Stimulated activated CD4-positive, alpha-beta T cell treated with anti-CD3 and anti-CD28 coated beads, TNF-alpha, amount 100 ng/mL, for 24 hours (primary cell): ENCODE measurements at places on chromosomes 12 and 14.

DNA sequence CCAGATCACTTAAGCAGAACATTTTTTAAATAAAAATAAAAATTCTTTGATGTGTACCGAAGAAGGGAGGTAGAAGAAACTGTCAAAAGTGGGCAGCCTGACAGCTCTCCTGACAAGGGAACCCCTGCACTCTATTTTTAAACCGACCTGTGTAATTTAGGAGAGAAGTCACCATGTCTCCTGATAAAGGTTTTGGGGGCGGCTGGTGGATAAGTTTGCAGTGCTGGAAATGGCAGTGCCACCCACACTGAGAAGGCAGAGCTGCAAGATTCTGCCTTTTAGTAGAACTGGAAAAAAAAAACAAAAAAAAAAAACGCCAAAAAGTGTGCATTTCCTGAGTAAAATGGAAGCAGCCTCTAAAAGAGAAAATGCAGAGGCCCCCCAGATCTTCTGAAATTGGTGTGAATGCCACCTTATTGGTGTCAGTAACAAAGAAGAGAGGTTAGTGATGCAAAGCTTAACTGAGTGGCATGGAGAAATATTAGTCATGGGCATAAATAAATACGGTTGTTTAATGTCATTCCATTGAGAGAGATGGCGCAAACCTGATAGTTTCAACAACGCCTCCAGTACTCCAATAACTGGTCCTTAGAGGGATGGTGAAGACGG, 24.7 kb downstream of the DUSP6 start:
- no peak for DNase-seq

GRCh38 chr12:47281667-47282171, 202.0 kb upstream of the AMIGO2 start:
- no peak for DNase-seq

- no peak for DNase-seq
These were observed 5.8 kb upstream of the IGF1 start for GRCh38 chr12:102486153-102486552.

DNA sequence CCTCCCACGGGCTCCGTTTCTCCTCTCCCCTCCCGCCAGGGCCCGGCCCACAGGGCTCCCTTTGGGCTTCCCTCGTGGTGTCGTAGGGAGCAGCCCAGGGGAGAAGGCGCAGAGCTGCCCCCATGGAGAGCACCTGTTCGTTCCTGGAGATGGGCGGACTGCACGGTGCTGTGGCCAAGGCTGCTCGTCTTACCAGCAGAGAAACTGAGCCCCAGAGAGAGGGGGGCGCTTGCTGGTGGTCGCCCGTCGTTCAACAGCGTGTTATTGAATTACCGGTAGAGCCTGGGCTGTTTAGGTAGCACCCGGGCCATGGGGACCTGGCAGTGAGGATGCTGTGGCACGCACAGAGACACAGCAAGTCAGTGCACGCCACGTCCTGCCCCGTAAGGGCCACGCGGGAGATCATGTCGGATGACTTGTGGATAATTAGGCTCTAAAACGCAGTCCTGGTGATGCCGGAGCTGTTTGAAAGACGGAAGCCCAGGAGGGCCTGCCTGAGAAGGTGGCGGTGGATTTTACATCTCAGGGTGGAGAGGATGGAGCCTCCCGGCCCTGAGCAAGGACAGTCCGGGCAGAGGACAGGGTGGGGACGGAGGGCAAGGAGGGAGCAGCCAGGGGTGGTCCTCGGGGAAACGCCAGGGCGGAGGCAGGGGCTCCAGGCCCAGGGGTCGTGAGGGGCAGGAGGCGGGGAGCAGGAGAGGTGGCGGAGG, 134.4 kb downstream of the ADGRD1 start:
- no peak for DNase-seq

DNA sequence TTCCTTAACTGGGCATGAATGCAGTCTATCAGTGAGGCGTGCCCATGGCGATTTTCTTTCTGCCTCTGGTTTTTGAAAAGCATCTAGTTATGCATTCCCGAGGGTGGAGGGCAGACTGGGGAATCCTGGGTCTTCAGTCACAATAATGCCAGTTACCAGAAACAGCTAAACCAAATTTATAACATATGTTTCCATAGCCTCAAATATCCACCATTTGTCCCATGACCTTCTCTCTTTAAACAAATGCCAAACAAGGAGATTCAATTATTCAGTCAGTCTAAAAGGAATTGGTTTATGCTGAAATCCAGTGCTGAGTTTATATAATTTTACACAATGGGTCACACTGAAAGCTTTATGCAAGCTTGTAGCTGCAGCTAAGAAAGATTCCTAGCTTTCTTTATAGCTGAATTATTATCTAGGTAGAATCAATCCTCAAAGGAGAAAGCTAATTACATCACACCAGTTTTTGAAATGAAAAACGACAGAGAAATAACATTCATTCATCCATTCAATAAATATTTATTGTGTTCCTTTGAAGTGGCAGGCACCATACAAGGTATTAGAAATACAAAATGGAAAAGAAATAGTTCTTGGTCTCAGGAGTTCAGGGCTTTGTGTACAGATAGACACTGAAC, 131.3 kb upstream of the RAP1B start:
- no peak for DNase-seq
